ENCODE measurements at places on chromosomes 12 and 14.

DNA sequence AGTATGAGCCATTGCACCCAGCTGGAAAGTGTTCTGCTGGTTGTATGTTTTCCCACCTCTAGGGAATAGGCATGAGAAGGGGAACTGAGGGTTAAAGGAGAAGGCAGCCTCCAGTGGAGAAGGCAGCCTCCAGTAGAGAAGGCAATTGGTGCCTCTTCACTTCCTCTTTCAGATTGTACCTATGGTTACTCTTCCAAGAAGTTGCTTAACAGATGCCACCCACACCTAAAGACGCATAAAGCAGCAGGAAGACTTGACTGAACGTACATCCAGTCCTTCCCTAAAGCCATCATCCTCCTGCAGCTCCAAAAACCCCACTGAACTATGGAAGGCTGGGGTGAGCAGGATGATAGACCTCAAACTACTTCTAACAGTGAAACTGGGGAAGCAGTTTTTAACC, 13.1 kb downstream of the DPF3 start:
- no peak for DNase-seq

- no peak for DNase-seq
Observed at GRCh38 chr12:25084816-25085215, 110.1 kb downstream of the DNAI7 start.

DNA sequence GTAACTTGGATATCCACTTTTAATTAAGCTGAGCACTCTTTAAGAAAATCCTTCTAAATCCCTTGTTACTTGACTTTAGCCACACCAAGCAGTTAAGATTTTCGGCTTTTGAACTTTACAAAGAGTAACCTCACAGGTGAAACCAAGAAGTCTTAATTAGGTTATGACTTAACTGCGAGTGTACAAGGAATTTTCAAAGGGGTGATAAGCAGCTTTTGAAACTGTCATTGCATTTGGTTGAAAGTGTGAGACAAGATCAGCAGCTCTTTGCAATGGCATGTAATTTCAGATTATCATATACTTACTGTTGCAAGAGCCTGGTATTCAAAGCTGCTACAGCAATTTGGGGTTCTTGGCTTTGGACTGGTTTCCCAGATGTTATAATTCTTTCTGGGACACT, 137.5 kb downstream of the TMEM117 start:
- DNase-seq, result no peak

DNA sequence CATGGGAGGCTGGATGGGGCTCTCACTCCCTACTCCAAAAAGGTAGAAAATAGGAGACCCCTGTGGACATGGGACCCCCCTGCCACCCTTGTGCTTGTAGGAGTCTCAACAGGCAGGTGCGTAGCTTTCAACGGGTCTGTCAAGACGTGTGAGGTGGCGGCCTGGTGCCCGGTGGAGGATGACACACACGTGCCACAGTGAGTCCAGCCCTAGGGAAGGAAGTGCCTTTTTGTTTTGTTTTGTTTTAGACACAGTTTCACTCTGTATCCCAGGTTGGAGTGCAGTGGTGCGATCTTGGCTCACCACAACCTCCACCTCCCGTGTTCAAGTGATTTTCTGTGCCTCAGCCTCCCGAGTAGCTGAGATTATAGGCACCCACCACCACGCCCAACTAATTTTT, 12.9 kb downstream of the P2RX4 start:
- no peak for DNase-seq

GRCh38 chr12:27553941-27554340, 29.9 kb downstream of the PPFIBP1 start:
- no peak for DNase-seq

DNA sequence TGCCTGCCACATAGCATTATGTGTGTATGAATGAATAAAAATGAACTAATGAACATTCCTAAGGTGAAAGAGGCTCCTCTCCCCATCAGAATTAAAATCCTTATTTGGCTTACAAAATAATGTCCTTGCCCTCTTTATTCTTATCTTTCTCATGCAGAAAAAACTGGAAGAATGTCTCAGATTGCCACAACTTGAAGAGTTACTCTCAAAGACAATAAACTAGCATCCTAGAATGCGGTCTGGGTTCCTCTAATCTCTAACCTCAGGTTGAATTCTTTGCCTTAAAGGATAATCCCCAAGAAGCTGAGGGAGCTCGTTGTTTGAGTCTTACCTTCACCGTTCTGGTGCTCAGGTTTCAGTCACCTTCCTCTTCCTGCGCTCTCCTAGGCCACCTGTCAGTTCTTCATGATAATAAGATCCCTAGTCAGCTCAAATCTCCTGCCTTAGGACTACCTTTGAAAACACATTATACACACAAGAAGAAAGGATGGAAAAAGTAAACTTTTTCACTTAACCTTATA, 147.1 kb downstream of the PHLDA1 start:
- no peak for DNase-seq

DNA sequence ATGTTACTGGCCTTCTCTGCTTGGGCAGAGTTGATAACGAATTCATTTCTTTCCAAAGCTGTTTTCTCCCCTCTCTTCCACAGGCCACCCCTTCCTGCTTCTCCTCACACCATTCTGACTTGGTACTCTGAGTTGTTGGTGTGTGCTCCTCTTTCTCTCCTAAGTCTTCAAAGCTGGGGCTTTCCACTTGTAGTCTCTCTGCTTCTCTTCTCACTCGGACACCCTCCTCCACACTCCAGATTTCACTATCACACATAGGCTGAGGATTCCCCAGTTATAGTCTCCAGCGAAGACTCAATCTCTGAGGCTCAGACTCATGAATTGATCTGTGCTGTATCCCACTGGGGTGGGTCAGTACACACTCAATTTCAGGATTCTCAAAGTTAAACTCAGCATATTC, 201.0 kb downstream of the SSPN start:
- no peak for DNase-seq

DNA sequence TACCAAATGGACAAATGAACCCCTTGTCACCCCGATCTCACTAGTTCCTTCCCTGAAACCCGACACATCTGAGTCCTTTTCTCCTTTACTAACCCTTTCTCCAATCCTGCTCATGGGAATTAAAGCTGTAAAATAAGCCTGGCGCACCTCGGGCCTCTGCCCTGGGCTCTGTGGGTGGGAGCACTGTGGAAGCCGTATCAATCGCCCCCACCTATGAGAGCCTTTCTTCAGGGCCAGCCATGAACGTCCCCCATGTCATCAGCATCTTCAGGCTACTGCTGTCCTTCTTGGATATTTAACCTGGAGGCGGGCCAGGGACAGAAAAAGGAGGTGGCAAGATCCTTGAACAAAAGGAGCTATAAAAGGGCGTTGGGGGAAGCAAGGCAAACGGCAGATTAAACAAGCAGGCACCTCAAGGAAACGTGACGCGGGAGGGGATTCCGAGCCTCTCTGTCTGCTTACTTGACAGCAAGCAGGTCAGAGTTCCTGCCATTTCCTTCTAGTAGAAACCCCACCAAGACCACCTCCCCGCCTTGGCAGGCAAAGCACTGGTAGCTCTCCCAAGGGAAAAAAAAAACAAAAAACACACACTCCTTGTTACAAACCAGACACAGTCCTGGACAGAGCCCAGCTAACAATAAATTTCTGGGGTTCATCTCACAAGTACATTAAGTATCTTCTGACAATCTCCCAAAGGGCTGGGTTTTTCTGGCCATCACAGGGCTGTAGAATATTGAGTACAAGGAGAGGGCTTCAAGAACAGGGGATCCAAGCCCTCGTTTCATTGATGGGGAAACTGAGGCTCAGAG, 62.9 kb downstream of the DPF3 start:
- DNase-seq, result no peak
